Endothelial cell of umbilical vein (primary cell): ENCODE measurements at places on chromosomes 16 and 17.
A peak's percentile ranks its signal among the peaks of the same experiment; 100 is the strongest.

DNA sequence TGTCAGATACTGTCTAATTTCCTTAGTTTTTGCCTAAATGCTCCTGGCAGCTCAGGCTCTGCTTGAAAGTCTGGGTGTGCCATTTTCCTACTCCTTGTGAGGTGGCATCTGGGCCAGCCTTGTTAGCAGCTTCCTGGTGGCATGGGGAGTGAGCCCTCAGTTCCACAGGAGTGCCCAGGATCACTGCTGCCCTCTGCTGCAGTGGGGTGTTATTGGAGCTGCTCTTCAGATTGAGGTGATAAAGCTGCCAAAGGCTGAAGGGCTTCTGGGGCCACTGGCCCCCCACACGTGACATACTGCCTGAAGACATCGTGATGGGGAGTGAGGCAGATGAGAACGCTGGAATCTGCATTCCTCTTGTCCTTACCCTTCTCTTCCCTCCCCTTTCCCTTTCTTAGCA lies 27.4 kb downstream of the CEP95 start:
- peak; percentile 44 for DNase-seq

DNA sequence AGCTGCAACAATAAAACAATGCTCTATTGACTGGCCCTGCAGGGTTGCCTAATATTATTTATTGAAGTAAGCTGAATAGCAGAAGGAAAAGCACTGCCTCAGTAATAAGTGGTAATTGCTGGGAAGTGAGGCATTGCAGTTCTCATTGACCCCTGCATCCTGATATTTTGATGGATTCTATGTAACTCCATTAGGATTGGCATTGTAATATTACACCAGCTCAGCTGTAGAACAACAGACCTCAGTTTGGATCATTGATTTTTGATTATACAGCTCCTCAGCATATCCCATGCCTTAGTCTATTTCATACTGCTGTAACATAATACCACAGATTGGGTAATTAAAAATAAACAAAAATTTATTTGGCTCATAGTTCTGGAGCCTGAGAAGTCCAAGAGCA lies 650.6 kb upstream of the SALL1 start:
- no peak for DNase-seq

- no peak for DNase-seq
Observed at GRCh38 chr17:9922012-9922848, 17.2 kb upstream of the RCVRN start.

DNA sequence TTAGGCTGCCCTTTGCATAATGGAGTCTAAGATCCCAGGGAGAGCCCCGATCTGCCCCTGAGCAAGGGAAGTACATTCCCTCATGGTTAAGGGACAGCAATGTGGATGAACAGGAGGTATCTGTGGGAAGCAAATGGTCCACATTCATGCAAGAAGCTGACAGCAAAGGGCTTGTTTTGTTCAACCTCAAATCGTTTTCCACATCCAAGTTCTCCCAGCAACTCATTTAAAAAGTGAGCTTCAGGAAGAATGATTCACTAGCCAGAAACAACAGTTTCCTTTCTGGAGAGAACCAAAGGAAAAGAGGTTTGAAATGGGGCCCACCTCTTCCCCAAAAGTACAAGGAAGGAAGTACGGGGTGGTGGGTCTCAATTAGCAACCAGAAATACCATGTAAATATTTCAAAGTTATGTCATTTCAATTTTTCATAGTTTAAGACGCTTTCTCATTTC lies 9.4 kb downstream of the HSPB9 start:
- DNase-seq, result peak; percentile 85

- no peak for DNase-seq
Observed at GRCh38 chr17:75237100-75238014, 24.0 kb downstream of the GGA3 start.

GRCh38 chr17:44722254-44722653 lies 13.8 kb downstream of the DBF4B start:
- DNase-seq, result no peak

DNA sequence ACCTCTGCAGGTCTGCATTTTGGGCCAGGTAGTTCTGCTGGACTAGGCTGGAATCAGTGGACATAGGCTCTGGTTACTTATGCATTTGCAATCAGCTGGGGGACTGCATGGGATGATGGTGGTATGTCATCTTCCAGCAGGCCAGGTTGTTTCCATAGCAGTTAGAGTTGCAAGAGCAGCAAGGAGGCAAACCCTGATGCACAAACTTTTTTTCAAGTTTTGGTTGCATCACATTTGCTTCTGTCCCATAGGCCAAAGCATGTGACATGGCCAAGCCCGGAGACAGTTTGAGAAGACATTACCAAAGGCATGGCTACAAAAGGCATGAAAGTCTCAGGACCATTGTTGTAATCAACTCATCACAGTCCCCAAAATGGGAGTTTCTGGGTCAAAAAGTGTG lies 58.2 kb downstream of the PRKCB start:
- no peak for DNase-seq

DNA sequence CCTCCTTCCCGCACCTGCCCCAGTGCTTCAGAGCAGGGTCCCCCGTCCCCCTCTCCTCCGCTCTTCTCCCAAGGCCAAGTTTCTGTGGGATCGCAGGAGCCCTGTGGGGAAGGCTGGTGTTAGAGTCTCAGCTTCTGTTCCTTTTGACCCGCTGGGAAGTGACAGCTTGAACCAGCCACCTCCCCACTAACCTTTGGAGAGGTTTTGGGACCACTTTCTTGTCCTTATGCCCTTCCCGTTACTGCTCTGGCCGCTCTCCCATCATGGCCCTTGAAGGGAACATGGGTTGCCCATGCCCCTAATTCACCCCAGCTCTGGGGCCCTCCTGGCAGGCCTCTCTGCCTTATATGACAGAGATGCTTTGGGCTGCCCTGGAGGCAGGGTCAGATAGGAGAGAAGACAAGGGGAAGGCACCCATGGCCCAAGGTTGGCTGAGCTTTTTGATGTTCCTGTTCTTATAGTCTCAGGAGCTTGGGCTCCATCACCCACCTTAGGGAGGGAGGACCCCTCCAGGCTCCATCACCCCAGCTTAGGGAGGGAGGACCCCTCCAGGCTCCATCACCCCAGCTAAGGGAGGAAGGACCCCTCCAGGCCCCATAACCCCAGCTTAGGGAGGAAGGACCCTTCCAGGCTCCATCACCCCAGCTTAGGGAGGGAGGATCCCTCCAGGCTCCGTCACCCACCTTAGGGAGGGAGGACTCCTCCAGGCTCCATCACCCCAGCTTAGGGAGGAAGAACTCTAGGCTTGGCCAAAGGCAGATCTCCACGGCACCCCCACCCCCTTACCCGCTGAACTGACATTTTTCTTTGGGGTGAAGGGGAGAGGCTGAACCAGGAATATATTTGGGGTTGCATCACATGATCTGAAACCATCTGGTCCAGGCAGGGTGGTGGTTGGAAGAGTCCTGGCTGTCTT lies 45.0 kb downstream of the NT5M start:
- DNase-seq, result no peak

DNA sequence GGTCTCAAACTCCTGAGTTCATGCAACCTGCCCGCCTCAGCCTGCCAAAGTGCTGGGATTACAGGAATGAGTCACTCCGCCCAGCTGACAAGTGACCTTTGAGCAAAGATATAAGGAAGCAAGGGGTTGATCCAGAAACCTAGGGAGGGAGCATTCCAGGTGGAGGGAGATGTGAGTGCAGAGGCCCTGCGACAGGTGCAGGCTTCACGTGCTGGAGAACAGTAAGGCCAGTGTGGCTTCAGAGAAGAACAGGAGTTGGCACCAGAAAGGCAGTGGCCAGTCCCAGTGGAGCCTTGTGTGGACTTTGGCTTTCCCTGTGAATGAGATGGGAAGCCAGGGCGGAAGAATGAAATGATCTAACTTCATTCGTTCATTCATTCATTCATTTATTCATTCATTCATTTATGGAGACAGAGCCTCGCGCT lies 73.6 kb upstream of the HAS3 start:
- no peak for DNase-seq

DNA sequence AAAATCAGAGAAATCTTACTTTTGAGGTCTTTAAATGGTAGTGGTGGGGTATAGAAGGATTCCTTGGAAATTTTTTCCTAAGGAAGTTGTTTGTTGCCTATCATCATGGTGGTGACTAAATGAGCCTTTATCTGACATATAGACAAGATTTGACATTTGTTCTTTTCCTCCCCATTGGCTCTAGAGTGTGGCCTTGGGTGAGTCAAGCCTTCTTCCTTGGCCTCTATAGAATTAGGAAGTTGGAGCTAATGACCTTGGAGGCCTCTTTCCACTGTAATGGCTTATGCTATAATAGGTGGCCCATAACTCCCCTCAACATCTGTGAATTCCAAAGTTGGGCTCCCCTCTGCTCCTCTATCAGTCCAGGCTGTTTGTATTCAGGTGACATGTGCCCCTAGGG lies 79.1 kb upstream of the HNF1B start:
- DNase-seq, result no peak
